ENCODE measurements at places on chromosomes 1 and 21. TPM values are rescaled to one million over a fixed set of nuclear protein-coding genes. Genes with fewer than 3 reads are reported as not detected.

The AMY2A gene
- not detected for total RNA-seq

DNA sequence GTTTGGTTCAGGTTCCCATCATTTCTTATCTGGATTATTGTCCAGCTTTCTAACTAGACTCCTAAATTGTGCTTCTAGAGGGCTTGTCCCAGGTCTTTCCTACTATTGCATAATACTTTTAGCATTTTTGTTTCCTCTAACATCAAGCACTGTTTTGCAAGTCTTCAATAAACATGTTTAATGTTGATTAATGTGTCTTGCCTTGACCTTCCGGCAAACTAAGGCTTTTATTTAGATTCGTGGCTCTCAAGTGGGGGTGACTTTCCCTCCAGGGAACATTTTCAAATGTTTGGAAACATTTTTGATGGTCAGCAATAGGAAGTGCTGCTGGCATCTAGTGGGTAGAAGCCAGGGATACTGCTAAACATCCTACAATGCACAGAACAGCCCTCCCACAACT lies 90.7 kb downstream of the RPE65 start:
- H3K27ac ChIP-seq, result no peak overlapping the region
- DNase-seq, result no peak
- H3K4me3 ChIP-seq, result no peak overlapping the region

- peaks cover 12% of the 10 kb centered on the region for H3K27me3 ChIP-seq
- no peak for DNase-seq
- H3K4me1 ChIP-seq, result no peaks in the 10 kb centered on the region
- no peak overlapping the region for H3K27ac ChIP-seq
- no peaks in the 10 kb centered on the region for H3K36me3 ChIP-seq
- no peak overlapping the region for H3K4me3 ChIP-seq
These were observed 133.1 kb upstream of the C1orf174 start for GRCh38 chr1:4033129-4033676.

DNA sequence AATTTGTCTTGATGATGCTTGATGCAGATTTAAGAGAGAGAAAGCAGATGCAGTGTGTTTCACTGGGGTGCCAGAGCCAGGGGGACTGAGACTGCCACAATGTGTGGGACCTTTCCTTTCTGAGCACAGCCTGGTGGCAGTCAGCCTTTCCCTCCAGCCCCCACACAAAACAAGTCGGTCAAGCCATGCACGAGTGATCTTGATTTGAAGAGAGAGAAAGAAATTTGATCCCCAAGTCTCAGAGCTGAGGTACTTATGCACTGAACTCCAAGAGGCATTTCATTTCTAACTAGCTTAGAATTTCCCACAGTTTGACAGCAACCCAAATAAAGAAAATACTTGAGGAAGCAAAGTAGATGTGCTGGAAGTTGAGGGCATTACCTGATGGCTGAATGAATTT lies 193.8 kb downstream of the ST6GALNAC3 start:
- DNase-seq, result no peak
- no peak overlapping the region for H3K4me3 ChIP-seq
- H3K36me3 ChIP-seq, result no peaks in the 10 kb centered on the region

DNA sequence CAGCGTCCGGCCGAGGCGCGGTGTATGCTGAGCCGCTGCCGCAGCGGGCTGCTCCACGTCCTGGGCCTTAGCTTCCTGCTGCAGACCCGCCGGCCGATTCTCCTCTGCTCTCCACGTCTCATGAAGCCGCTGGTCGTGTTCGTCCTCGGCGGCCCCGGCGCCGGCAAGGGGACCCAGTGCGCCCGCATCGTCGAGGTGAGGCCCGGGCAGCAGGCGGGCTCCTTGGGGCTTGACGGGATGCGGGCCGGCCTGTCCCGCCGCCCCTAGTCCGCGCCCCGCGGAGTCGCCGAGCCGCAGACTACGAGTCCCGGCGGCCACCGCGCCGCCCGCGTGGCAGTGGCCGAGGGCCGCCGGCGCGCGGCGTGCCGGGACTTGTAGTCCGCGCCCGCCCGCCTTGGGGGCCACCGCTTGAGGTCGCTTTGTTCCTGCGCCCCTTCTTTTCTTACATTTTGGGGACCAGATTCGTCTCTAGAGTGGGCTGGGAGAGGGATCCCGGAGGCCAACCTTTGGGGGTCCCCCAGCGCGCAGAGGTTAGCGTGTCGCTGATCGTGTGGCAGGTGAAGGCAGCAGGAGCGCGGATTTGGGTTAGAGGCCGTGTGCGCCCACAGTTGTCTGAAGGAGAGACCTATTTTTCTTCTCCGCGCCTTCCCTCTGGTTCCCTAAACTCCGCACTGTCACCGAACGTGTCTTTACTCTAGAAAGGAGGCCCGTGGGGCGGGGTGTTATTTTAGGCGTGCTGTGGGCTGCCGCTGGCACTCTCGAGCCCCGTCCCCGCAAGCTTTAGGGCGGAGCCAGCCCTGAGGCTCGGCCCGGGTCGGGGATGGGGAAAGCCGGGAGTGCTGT lies 553 bp downstream of the CMPK1 start:
- peaks cover 42% of the 10 kb centered on the region for H3K4me1 ChIP-seq
- no peaks in the 10 kb centered on the region for H3K36me3 ChIP-seq
- DNase-seq, result peak; percentile 87
- H3K27me3 ChIP-seq, result no peaks in the 10 kb centered on the region
- H3K4me3 ChIP-seq, result peak overlapping the region; percentile 90
- H3K27ac ChIP-seq, result peak overlapping the region; percentile 99

DNA sequence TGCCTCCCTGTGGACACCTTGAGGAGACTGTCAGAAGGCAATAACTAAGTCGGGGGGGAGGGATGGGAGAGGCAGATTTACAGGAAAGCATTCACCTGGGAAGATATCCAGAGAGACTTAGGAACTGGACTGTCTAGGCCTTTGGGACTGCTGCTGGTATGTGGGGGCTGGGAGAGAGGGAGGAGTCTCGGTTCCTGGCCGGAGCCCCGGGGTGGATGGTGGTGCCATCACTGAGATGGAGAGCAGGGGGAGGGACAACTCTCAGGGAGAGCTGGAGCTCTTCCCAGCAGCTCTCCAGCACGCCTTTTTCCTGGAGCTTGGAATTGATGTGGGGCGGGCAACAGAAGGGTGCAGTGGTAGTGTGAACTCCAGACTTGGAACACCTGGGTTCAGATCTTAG lies 22.1 kb downstream of the PTPRF start:
- DNase-seq, result peak; percentile 74
- peaks cover 55% of the 10 kb centered on the region for H3K4me1 ChIP-seq
- H3K36me3 ChIP-seq, result no peaks in the 10 kb centered on the region
- no peaks in the 10 kb centered on the region for H3K27me3 ChIP-seq
- peak overlapping the region; percentile 89 for H3K27ac ChIP-seq
